ENCODE measurements at places on chromosomes 2 and 18.

- DNase-seq = no peak
Observed at GRCh38 chr2:182543741-182544525, 117.1 kb upstream of the PDE1A start.

DNA sequence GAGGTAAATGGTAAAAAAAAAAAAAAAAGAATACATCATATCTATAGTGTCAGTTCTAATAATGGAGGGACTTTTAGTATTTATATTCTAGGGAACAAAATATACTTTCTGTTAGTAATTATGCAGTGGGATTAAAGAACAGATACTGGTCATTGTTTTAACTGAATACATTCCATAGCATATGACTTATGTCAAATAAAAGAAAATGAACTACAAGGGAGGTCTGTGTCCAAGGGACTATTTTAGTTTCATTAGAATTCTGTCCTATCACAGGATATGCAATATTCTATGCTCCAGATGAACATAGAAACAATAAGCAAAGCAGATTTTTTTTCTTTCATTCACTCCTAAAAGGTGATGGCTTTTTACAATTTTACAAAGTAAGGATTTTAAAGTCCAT is 154.2 kb upstream of the ZEB2 start:
- DNase-seq = no peak

DNA sequence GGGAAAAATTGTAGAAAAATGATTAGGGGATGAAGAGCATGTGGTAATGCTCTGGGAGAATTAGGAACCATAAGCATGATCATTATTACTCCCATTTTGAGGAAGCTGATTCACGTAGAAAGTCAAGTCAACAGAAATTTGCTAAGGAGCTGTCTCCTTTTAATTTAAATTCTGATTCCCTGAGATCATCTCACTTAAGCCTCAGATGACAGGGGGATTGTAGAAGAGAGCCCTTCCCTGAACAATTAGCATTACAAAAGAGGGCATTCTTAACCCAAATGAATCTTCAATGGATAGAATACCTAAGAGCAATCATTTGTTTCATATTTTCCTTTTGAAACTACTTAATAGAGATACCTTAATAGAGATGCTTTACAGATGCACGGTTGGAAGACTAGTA is 267.9 kb downstream of the NYAP2 start:
- no peak for DNase-seq

DNA sequence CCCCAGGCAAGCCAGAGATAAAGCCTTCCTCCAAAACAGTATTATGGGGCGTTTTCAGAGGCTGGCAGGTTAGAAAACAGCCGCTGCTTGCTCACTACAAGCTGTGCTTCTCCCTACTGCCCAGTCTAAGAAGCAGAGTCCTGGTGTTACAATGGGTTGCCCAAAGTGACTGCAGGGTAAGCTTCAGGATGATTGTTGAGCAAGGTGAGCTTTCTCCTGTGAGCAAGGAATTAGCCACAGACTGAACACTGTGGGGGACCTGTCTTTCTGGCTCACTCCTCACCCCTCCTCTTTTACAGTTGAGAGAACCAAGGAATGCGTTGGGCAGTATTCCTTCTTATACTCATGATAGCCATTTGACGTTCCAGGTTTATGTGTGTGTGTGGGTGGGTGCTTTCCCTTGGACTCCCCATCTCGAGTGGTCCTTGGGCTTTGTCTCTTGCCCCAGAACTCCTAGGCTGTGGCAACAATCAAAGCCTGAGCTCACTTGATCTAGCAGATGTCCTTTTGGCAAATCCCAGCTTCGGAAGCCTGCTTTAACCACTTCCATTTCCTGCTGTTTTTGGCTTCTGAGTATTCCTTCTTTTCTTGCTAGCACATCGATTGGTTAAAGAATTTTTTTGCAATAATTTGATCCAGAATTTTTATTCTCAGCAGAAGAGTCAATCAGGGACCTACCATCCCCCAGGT is 47.5 kb downstream of the KDM3A start:
- DNase-seq = no peak

DNA sequence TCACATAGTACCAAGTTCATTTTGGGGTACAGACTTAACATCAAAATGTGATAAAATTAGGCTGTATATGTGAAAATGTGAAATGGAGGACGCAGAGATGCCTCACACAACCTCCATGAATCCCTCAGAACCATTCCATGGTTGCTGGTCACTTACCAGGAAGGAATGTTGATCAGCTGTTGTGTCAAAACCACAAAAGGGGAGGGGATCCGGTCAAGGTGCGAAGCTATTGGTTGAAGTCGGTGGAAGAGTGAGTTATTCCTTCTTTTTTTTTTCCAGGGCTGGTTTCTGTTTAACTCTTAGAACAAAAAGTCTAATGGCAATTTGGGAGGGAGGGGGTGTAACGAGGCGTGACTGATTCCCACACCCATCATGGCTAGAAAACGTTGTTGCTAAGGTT is 32.3 kb upstream of the REG3A start:
- no peak for DNase-seq

Data from activated CD4-positive, CD25-positive, alpha-beta regulatory T cell treated with anti-CD3 and anti-CD28 coated beads, Interleukin-2, amount 50 U/mL, for 72 hours (primary cell).